ENCODE measurements at places on chromosomes 2 and 18. TPM values are rescaled to one million over a fixed set of nuclear protein-coding genes. Genes with fewer than 3 reads are reported as not detected.

Gene HES6
- 3.8 TPM for total RNA-seq

Gene EFHD1
- total RNA-seq, result 16.9 TPM

Gene MAP3K19
- not detected for total RNA-seq

Gene SCN9A
- 1.8 TPM for total RNA-seq

Gene SPHKAP
- 59.2 TPM for total RNA-seq

Gene MAP4K3
- total RNA-seq, result 31.2 TPM

Gene LYPD6
- total RNA-seq, result 0.27 TPM

Gene MOCOS
- total RNA-seq, result 0.97 TPM

Gene RGPD4
- 0.06 TPM for total RNA-seq

Gene ACMSD
- not detected for total RNA-seq

Gene TMEM169
- total RNA-seq, result 0.13 TPM

Gene DLGAP1
- 0.29 TPM for total RNA-seq

Gene PROKR1
- total RNA-seq, result not detected

GRCh38 chr2:30463535-30463934 is 16.5 kb downstream of the LCLAT1 start:
- DNase-seq, result no peak

DNA sequence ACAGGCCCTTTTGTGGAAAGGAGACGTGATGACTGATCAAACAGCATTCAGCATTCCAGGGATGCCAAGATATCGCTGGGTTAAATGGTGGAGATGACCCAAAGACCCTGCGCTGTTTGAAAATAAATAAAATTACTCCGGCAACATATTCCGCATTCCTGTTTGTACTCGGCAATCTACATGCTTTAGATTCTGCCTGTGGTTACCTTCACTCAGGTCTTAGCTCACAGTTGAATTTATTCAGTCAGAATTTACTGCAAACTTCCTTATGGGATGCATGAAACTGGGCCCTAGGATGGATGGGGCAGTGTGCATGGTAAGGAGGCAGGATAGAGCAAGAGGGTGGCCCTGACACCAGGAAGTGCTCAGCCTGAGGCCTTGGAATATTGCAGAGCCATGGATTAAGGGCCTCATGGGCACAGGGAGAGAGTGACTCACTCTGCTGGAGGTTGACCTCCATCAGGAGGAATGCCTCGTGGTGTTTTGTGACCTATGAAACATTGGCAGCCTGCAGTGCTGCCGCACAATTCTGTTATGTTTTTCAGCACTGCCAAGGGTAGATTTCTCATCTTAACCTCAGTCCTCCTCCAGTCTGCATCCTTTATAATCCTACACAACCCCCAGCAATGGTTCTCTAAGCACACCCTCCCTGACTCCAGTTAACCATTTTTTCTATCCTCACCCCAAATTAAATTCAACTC is 321.4 kb downstream of the IRS1 start:
- peak; percentile 61 for DNase-seq

- DNase-seq, result no peak
These were observed 86.1 kb upstream of the ITPRID2 start for GRCh38 chr2:181805228-181806038.

GRCh38 chr18:75070625-75071483 is 138.1 kb downstream of the PTGR3 start:
- DNase-seq, result peak; percentile 42

- DNase-seq, result no peak
These were observed 3.2 kb downstream of the RPL37A start for GRCh38 chr2:216501854-216502253.

DNA sequence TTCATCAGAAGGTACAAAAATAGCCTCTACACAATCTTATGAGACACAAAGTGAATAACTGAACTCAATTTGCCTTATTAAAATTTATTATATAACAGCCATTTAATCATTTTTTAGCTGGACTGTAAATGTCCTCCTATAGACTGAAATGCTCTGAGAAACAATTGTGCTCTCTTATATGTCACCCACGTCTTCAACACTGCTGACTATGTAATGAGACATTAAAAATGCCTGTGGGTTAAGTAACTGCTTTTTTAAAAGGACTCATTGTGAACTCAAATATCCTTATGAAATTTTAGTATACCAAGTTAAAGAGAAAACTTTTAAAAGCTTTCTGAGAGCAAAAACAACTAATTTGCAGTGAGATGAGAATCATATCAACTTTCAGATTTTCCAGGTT is 10.4 kb upstream of the GALNT1 start:
- DNase-seq, result no peak

DNA sequence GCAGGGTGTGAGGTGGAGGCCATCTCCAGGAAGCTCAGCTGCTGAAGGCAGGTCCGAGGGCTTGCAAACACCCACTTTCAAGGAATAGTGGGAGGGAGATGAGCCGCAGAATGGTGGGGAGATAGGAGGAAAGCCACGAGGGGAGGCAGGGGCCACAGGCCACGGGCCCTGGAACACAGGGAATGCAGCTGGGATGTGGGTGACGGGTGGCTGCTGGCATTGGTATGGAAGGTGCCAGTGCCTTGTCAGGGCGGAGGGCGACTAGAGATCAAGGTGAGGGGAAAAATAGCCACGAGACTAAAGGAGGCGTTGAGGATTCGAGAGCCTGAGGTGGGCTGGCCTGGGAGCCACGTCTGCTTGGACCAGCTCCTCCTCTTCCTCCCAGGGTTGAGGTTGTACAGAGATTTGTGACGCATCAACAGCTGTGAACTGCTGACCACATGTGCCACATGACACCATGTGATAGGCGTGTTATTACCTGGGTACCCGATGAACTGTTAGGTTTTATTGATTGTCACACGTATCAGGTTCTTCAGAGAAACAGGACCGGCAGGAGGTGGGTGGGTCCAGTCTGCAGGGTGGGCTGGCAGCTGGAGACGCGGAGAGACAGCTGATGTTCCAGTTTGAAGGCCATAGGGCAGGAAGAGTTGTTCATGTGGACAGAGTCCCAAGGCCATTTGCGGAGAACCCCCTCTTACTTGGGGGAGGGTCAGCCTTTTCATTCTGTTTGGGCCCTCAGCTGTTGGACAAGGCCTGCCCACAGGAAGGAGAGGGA is 9.9 kb downstream of the IMPA2 start:
- no peak for DNase-seq

- DNase-seq, result no peak
These were observed 302.9 kb downstream of the CPS1 start for GRCh38 chr2:210859314-210859713.

DNA sequence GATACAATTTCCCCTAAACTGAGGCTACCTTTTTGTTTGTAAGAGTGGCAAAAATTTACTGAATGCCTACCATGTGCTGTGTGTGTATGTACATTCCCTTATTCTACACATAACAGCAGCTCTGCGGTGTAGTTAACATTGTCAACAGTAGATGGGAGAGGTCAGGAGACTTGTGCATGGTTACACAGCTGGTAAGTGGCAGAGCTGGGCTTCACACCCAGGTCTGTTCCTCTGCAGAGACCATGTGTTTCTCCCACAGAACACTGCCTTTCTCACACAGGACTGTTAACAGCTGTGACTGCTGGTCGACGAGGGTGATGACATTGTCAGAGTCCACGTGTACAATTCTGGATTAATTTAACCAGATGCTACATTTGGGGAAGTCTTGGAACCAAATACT is 49.1 kb downstream of the EML6 start:
- no peak for DNase-seq

GRCh38 chr2:226270285-226271058 is 529.1 kb downstream of the IRS1 start:
- DNase-seq, result no peak

DNA sequence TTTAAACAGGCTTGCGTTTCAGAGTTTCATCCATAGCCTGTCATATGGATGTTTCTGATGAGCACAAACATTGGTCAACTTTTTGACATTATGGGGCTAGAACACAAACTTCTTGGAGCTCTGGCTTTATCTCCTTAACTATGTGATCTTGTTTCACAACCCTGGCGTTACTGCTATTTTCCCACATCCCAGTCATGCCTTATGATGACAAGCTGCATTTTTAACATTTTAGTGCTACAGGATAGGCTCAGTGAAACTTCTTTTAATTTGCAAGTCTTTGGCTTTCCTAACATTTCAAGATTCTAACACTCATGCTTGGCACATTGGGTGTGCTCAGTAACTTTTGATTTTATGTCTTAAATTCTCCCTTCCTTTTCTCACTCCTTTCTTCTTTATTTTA is 21.0 kb upstream of the PDE1A start:
- no peak for DNase-seq

DNA sequence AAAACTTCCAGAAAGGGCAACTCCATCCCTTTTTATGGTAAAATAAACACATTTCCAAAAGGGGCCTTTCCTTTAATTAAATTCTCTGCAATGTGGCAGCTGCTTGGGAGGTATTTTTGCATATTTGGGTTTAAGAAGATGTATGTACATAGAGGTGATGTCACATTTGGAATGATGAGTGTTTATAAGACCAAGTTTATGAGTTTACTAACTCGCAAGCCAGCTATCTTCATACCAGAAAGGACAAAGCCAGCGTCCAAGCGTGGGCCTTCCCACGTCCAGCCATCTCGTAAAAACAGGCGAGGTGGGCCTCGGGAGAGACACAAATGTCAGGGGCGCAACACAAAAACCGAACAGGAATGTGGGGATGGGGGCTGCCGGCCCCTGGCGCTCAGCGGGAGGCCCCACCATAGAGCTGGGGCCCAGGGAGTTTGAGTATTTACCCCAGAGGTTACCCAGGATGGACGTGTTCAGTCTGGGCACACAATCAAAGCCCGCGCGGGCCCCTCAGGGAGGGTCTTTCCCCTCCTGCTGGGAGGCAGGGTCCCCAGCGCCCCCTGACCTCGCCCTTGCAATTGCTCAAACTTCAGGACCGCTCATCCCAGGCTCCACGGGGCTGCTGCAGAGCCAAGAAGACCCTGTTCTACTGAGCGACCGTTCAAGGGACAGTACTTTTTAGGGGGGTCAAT is 137.3 kb downstream of the TWIST2 start:
- DNase-seq, result no peak

GRCh38 chr18:44149706-44150105 is 531.0 kb upstream of the SETBP1 start:
- DNase-seq, result no peak

- DNase-seq, result no peak
These were observed 153.0 kb downstream of the TMEM247 start for GRCh38 chr2:46632349-46632748.

GRCh38 chr18:49788327-49788898 is 24.9 kb downstream of the ACAA2 start:
- DNase-seq, result no peak

GRCh38 chr2:15579641-15580040 is 12.0 kb upstream of the DDX1 start:
- DNase-seq, result no peak

- DNase-seq, result no peak
These were observed 6.2 kb upstream of the MATN3 start for GRCh38 chr2:20018601-20019152.

DNA sequence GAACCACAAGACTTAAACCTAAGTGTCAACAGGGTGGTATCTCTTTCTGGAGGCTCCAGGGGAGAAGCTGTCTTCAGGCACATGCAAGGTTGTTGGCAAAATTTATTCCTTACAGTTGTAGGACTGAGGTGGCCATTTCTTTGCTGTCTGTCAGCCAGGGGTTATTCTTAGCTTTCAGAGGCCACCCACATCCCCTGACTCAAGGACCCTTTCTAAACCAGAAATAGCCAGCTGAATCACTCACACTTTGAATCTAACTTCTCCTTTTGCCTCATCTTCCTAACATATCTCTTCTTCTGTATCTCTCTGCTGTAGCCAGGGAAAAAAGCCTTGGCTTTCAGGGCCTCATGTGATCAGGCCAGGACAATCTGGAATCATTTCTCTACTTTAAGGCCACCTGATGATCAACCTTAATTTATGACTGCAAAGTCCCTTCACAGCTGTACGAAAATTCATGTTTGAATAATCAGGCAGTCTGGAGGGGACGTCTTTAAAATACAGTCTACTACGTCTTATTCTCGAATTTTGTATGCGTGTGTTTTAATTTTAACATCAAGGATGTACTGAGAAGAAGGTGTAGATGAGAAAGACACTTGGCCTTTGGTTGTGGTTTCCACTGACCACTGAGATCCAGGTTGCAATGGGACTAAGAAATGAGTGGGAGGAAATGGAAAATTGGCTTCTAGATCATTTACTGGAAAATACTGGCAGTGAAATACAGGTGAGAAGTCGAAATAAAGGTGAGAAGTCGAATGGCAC is 90.4 kb downstream of the DOCK10 start:
- DNase-seq, result no peak

- no peak for DNase-seq
These were observed 116.6 kb downstream of the LAMA3 start for GRCh38 chr18:23805898-23806297.

DNA sequence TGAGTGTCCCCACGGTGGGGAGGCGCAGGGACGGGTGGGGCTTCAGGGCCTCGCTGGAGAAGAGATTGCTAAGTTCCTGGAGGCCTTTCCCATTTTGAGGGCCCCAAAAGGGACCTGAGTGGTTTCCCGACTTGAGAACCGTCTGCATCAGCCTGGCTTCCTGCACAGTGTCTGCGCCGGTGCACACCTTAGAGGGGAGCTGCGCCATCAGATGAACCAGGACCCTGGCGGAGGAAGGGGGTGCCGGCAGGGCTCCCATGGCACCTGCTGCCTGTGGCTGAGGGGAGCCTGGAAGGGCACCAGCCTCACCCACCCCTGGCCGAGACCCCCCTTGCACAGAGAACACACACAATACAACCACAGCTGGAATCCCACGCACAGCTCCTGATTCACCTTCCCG is 465.1 kb upstream of the MYT1L start:
- DNase-seq, result no peak
